ENCODE measurements at places on chromosomes 4 and X. TPM values are rescaled to one million over a fixed set of nuclear protein-coding genes. Genes with fewer than 3 reads are reported as not detected.

DNA sequence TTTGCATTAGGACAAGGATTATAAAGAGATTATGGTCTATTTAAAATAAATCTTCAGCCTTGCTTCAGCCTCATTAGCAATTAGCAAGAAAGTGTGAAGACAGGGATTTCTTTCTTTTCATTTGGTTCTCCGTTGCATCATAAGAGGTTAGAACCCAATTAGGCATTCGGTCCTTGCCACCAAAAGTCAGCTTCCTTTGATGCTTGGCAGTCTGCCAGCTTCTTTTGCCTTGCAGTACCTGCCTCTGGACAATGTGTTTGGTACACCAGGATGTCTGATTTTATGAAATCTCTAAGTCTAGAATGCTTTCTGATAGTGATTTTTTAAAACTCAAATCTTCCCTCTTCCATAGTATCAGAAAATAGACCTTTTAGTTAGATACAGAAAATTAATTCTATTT lies 12.4 kb downstream of the SMIM20 start:
- H3K27me3 ChIP-seq = no peaks in the 10 kb centered on the region
- no peak for DNase-seq
- H3K4me1 ChIP-seq = no peaks in the 10 kb centered on the region
- H3K4me3 ChIP-seq = no peak overlapping the region
- no peak overlapping the region for H3K27ac ChIP-seq
- H3K36me3 ChIP-seq = peaks cover 15% of the 10 kb centered on the region

DNA sequence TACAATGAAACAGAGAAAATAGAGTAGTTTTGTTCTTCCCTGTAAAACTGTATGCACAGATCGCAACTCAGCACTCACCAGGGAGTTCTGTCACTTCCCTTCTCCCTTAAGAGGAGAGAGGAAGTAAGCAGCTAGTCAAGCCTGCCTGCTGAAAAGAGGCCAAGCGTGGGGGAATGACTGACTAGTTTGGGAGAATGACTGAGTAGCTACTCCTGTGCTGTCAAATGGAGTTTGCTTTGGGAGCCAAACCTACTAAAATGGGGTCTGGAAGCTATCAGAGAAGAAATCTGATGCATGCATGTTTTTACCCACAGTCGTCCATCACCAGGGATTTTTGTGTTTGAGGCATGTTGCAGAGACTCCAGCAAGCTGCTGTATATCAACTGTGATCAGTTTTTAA lies 54.6 kb upstream of the LHFPL1 start:
- no peak overlapping the region for H3K4me3 ChIP-seq
- peaks cover 94% of the 10 kb centered on the region for H3K27me3 ChIP-seq
- no peak overlapping the region for H3K27ac ChIP-seq
- no peaks in the 10 kb centered on the region for H3K4me1 ChIP-seq
- DNase-seq = no peak
- no peaks in the 10 kb centered on the region for H3K36me3 ChIP-seq

GRCh38 chr4:173252024-173252935 lies 81.9 kb downstream of the HMGB2 start:
- no peaks in the 10 kb centered on the region for H3K27me3 ChIP-seq
- peak overlapping the region; percentile 63 for H3K27ac ChIP-seq
- no peaks in the 10 kb centered on the region for H3K36me3 ChIP-seq
- DNase-seq = peak; percentile 98

GRCh38 chrX:2311501-2311900 lies 189.3 kb downstream of the DHRSX start:
- no peaks in the 10 kb centered on the region for H3K27me3 ChIP-seq
- no peak overlapping the region for H3K4me3 ChIP-seq
- no peak overlapping the region for H3K27ac ChIP-seq
- peaks cover 4% of the 10 kb centered on the region for H3K36me3 ChIP-seq
- no peak for DNase-seq

GRCh38 chr4:108662629-108663028 lies 12.2 kb downstream of the OSTC start:
- no peaks in the 10 kb centered on the region for H3K27me3 ChIP-seq
- no peak overlapping the region for H3K4me3 ChIP-seq
- no peak overlapping the region for H3K27ac ChIP-seq
- peaks cover 92% of the 10 kb centered on the region for H3K36me3 ChIP-seq

GRCh38 chr4:2047031-2047660 lies 12.0 kb upstream of the NAT8L start:
- no peaks in the 10 kb centered on the region for H3K27me3 ChIP-seq
- H3K27ac ChIP-seq = no peak overlapping the region
- DNase-seq = no peak
- H3K4me3 ChIP-seq = no peak overlapping the region
- no peaks in the 10 kb centered on the region for H3K36me3 ChIP-seq
- peaks cover 13% of the 10 kb centered on the region for H3K4me1 ChIP-seq

DNA sequence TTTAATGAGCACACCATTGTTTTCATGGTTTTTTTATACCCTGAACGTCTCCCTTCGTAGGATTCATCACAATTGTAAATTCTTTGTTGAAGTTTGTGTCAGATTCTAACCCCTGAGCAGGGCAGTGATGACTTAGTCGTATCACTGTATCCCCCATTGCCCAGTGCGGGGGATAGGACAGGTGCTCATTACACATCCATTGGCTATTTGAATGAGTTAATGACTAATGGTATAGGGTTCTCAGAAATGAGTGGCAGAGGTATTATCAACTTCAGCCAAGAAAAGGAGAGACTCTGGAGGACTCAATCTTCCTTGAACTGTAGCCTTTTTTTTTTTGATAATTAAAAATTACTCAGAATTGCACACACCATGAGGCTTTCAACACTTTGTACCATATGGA lies 64.6 kb downstream of the SYNPO2 start:
- no peak for DNase-seq
- no peaks in the 10 kb centered on the region for H3K36me3 ChIP-seq
- no peak overlapping the region for H3K4me3 ChIP-seq
- peaks cover 8% of the 10 kb centered on the region for H3K4me1 ChIP-seq
- no peaks in the 10 kb centered on the region for H3K27me3 ChIP-seq

DNA sequence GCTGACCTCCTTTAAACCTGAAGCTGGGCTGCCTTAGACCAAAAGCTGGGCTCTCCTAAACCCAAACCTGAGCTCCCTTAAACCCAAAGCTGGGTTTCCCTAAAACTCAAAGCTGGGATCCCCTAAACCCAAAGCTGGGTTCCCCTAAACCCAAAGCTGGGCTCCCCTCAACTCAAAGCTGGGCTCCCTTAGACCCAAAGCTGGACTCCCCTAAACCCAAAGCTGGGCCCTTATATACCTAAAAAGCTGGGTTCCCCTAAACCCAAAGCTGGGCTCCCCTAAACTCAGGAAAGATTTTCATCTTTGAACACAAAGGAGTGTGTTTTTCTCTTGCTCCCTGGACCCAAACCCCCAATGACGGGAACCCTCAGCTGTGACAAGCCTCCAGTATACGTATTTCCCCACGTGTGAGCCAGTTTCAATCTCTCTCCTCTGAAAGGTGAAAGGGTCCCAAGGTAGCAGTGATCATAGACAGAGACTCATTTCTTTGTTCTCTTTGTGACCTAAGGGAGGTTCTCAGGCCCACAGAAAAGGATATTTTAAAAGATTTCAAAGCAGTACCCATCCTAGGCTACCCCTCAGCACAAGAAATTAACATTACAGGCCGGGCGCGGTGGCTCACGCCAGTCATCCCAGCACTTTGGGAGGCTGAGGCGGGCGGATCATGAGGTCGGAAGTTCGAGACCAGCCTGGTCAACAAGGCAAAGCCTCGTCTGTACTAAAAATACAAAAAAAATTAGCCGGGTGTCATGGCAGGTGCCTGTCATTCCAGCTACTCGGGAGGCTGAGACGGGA lies 31.3 kb upstream of the ASMTL start:
- H3K4me1 ChIP-seq = peaks cover 6% of the 10 kb centered on the region
- no peak for DNase-seq
- peaks cover 7% of the 10 kb centered on the region for H3K27me3 ChIP-seq
- H3K36me3 ChIP-seq = no peaks in the 10 kb centered on the region

DNA sequence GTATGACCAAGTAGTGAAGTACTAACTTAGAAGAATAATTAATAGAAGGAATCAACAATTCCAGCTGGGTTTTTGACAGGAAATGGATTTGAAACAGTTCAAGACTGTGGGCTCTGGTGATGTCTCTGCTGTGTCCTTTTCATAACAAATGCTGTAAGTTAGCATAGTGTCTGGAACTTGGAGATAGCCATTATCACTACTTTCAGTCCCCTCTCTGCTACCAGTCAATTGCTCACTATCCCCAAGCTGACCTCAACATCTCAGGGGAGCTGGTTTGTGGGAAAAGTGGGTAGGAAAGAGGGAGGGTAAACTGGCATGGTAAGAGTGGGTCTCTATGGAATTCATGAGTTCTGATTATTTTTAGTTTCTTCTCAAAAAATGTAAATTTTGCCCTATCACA lies 231.4 kb upstream of the MID1 start:
- H3K4me1 ChIP-seq = no peaks in the 10 kb centered on the region
- H3K27ac ChIP-seq = no peak overlapping the region
- H3K36me3 ChIP-seq = no peaks in the 10 kb centered on the region
- no peak overlapping the region for H3K4me3 ChIP-seq
- no peaks in the 10 kb centered on the region for H3K27me3 ChIP-seq
- DNase-seq = no peak

GRCh38 chr4:144298519-144298918 lies 158.0 kb upstream of the GYPA start:
- no peak for DNase-seq
- no peaks in the 10 kb centered on the region for H3K36me3 ChIP-seq
- no peaks in the 10 kb centered on the region for H3K27me3 ChIP-seq
- no peak overlapping the region for H3K27ac ChIP-seq
- H3K4me3 ChIP-seq = no peak overlapping the region
- peaks cover 12% of the 10 kb centered on the region for H3K4me1 ChIP-seq

DGAT2L6 gene
- not detected for total RNA-seq

TSC22D3 gene
- total RNA-seq = 115 TPM

All from MCF 10A (cell line).